Epithelial cell of umbilical artery (primary cell): ENCODE measurements at places on chromosomes 1 and 21. TPM values are rescaled to one million over a fixed set of nuclear protein-coding genes. Genes with fewer than 3 reads are reported as not detected.

Gene DMBX1
- total RNA-seq: not detected in 2 replicates

Gene C2CD4D
- total RNA-seq: not detected in 2 replicates

Gene GRIK3
- total RNA-seq: not detected in 2 replicates

Gene CHIA
- total RNA-seq: not detected in 2 replicates

Gene SFT2D2
- total RNA-seq: 35.1 and 35.7 TPM in 2 replicates

Gene ZNF648
- total RNA-seq: not detected in 2 replicates
